RWPE2 (cell line): ENCODE measurements at places on chromosomes 5 and 9.

DNA sequence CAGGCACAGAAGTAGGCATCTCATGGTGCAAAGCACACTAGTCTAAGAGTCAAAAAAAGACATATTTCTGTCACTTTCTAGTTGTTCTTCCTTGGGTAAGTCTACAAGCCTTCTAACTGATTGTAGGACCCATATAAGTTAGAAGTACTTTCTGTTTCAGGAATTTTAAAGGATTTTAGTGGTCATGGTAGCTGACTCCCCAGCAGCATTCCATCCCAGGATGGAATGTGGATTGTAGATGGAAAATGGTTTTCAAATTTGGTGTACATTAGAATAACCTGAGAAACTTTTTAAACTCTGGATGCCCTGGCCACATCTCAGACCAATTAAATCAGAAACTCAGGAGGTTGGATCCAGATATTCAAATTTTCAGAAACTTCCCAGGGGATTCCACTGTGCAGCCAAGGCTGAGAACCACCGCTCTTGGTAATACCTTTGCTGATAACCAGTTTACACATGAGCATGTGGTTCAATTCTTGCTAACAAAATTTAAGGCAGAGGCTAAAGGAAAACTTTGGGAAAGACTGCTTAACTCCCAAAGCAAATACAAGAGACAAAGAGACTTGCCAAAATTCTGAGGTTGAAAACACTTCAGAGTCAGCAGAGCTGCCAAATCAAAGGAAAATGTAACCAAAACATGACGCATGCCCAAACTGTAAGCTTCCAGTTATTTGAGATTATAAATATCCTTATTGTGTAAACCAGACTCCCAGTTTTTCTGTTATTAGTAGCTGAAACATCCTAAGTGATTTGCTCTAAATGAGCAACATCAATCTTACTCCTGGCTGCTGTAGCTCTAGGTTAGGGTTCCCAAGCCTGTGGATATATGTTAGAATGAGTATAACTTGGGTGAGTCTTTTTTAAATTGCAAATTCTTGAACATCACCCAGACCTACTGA is 145.4 kb upstream of the MTAP start:
- DNase-seq: no peak
- H3K27me3 ChIP-seq: no peaks in the 10 kb centered on the region
- H3K36me3 ChIP-seq: no peaks in the 10 kb centered on the region
- no peaks in the 10 kb centered on the region for H3K4me1 ChIP-seq

DNA sequence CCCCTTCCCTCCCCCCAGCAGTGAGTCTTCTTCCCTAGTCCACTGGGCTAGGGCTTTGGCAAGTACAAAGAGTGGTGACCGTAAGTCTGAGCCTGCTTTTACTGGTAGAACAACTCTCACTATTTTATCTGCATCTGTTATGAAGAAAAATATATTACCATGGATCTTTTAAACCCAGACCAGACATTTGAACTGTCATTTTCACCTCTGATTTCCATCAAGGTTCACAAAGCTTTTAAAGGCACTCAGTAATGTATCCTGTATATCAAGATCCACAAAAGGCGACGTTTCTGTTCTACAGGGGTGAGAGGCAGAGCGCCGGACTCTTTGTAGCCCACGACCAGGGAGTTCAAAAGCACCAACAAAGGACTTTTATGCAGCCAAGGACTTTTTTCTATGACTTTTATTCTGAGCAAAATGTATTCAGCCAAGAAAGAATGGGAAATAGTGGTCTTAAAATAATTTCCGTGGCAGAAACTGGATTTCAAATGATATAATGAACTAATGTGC is 388.3 kb downstream of the ANXA1 start:
- H3K4me1 ChIP-seq: no peaks in the 10 kb centered on the region
- no peak overlapping the region for H3K27ac ChIP-seq

DNA sequence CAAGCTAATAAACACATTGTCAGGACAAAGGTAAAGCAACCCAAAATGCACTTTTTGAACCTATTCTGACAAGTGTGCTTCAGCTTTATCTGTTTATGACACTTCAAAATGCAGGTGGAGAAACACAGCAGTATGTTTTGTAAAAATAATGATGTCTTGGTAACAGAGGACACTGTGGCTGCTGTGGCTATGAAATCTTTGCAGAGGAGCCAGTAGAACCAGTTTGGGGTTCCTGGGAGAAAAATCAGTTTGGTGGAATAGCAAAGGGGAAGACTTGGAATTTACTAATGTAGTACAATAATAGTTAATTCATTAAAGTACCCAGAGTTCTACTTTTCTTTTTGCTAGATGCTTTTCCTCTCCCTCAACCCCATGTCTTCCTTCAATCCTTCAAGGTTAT is 40.6 kb downstream of the SIL1 start:
- H3K36me3 ChIP-seq: no peaks in the 10 kb centered on the region
- no peak overlapping the region for H3K27ac ChIP-seq
- H3K4me3 ChIP-seq: no peak overlapping the region
- H3K27me3 ChIP-seq: no peaks in the 10 kb centered on the region
- no peak for DNase-seq

- H3K36me3 ChIP-seq: no peaks in the 10 kb centered on the region
- peaks cover 4% of the 10 kb centered on the region for H3K27me3 ChIP-seq
- no peak for DNase-seq
- no peak overlapping the region for H3K27ac ChIP-seq
- no peak overlapping the region for H3K4me3 ChIP-seq
- no peaks in the 10 kb centered on the region for H3K4me1 ChIP-seq
Observed at GRCh38 chr5:83848941-83849340, 128.3 kb upstream of the HAPLN1 start.

- no peaks in the 10 kb centered on the region for H3K27me3 ChIP-seq
- H3K36me3 ChIP-seq: no peaks in the 10 kb centered on the region
- H3K27ac ChIP-seq: peak overlapping the region; percentile 94
- H3K4me1 ChIP-seq: peaks cover 17% of the 10 kb centered on the region
- DNase-seq: peak; percentile 96
Observed at GRCh38 chr5:56319526-56320181, 86.5 kb upstream of the ANKRD55 start.

DNA sequence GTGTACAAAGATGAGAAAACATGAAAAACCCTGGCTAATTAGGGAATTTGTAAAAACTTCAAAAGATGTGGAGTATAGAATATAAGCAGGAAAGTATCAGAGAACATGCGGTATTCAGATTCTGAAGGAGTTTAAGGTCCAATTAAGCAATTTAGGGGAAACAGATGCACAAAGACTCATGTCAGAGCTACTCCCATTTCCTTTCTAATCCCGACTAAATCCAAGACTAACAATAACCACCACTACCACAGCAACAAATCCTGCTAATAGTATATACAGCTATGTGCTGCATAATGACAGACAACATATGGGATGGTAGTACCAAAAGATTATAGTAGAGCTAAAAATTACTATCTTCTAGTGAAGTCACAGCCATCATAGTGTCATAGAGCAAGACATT is 102.1 kb downstream of the LURAP1L start:
- H3K4me3 ChIP-seq: no peak overlapping the region
- no peaks in the 10 kb centered on the region for H3K36me3 ChIP-seq
- H3K27me3 ChIP-seq: no peaks in the 10 kb centered on the region
- H3K4me1 ChIP-seq: peaks cover 30% of the 10 kb centered on the region
